ENCODE measurements at places on chromosomes 1 and 21.

DNA sequence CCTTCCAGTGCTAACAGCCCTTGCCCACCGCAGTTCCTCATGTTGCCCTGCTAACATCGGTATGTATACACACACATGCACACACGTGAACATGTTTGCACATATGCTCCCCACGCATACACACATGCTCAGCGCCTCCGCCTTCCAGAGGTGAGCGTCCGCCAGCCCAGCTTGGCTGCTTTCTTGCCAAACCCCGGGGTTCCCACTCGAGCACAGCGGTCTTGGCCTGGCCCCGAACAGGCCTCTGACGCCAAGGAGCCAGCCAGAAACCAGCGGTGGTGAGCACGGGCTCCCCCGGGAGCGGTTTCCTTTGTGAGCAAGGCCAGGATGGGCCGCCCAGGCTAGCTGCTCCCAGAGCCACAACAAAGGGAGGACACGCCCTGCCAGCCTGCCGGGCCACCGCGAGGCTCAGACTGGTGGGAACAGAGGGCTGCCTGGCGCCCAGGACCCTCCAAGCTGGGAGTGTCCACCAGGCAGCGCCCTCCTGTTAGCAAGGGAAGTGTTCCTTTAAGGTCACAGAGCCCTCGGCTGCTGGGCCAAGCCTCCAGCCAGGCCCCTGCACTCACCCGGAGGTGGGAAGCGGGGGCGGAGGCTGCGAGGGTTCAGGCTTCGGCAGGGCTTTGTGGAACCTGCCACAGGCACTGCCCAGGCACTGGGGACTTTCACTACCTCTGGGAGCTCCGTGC, 65.4 kb downstream of the ALPL start:
- DNase-seq: no peak

DNA sequence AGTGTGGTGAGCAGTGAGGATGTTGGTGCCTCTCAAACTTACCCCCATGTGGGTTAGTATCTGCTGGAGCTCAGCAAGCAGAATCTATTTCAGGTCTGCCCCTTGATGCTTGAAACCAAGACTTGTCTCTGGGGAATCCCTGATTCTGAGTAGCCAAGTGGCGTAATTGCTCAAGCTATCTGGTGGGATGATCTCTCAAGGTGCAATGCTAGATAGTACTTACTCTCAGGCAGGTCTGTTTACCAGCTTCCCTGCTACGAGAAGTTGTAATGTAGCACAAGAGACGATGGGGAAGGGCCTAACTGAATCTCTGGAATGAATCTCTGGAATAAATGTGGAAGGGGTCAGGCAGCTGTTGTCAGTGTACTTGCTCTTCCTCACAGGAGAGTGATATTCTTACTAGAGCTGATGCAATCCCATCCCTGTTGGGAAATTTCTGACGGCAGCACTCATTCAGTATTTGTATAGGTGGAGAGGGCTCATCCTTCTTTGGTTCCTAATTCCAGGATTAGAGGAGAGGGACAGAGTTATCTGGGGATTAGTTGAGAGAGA, 65.4 kb downstream of the MACF1 start:
- no peak for DNase-seq

GRCh38 chr1:5991381-5992025, 722 bp downstream of the NPHP4 start:
- no peak for DNase-seq

- DNase-seq: no peak
Observed at GRCh38 chr1:177448652-177449357, 278.0 kb downstream of the BRINP2 start.

GRCh38 chr1:51175278-51175677, 60.8 kb upstream of the RNF11 start:
- DNase-seq: no peak

DNA sequence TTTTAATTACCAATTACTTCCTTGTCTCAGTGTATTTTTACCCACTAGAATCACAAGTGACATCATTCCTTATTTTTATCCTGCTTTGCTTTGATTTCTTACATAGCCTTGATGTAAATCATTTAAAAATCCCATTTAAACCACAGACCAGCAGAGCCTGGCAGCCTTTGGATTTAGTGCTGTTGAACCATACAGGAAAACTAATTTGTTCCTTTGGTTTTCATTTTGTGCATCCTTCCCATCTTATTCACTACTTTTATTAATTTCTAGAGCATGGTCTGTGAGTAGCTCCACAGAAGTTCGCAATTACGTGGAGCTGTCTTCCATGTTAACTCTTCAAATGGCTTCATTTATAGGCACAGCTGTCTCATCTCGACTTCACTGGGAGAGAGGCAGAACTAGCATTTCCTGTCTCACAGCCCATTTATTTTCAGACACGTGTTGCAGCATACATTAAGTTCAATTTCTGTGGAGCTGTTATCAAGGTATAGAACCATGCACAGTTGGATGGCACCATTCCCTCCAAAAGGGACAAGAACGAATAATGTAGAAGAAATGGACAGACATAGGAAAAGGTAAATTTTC, 235.3 kb downstream of the MRPL39 start:
- DNase-seq: no peak
